ENCODE measurements at places on chromosomes 11 and 22. TPM values are rescaled to one million over a fixed set of nuclear protein-coding genes. Genes with fewer than 3 reads are reported as not detected.
A peak's percentile ranks its signal among the peaks of the same experiment; 100 is the strongest.

DNA sequence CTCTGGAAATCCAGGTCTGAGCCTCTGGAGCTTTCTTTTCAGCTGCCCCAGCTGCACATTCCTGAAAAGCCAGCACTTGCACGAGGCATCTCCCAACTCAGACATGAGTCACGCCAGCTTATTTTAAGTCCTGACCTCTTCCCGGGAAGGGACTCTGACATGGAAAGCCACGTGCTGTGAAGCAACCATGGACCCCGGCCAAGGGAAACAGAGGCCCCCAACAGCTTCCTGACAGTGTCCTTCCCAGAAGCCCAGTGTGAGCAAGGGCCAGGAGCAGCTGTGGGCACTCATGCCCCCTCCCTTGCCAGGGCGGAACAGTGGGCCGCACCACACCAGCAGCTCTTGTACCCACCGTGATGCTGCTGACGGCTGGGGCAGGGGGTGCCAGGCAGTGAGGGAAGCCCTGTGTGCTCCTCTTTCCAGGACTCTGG lies 118.8 kb upstream of the CADM1 start:
- no peaks in the 10 kb centered on the region for H3K36me3 ChIP-seq
- H3K27me3 ChIP-seq = no peaks in the 10 kb centered on the region
- peaks cover 6% of the 10 kb centered on the region for H3K4me1 ChIP-seq
- DNase-seq = peak; percentile 54
- H3K4me3 ChIP-seq = no peak overlapping the region

DNA sequence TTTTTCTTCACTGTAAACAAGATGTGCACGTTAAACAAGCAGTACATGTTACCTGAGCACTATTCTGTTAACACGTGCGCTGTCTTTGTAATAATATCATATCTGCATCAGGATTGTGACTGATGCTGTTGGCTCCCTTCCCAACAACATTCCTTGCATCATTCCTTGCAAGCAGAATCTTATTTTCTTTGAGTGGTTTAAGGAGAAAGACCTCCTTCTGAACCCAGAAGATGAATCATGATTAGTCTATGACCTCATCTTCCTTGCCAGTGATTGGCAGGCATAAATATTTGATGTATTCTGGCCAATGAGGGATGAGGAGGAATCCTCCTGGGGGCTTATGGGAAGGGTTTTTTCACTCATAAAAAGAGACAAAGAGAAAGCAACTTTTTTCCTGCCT lies 46.2 kb downstream of the C11orf71 start:
- no peaks in the 10 kb centered on the region for H3K36me3 ChIP-seq
- no peaks in the 10 kb centered on the region for H3K27me3 ChIP-seq
- H3K27ac ChIP-seq = no peak overlapping the region
- H3K4me1 ChIP-seq = no peaks in the 10 kb centered on the region
- no peak for DNase-seq
- no peak overlapping the region for H3K4me3 ChIP-seq

The FOLR1 gene
- total RNA-seq = not detected

DNA sequence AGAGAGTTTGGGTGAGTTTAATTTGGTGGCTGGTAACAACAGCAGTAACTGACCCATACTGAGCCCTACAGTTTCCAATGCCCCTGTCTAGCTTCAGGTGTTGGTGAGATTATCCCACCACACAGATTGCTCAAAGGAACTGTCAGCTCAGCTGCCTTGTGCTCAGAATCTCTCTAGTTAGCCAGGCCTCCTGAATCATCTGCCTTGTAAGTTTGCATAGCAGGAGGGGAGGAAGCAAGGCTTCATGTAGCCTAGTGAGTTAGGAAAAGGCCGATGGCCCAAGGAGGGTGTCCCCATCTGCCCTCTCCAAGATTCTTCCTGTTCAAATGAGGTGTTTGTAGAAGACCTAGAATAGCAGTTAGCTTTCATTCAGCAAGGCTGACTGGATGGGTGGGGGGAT lies 74.3 kb downstream of the MICAL2 start:
- no peaks in the 10 kb centered on the region for H3K36me3 ChIP-seq
- no peaks in the 10 kb centered on the region for H3K27me3 ChIP-seq
- no peak for DNase-seq

- no peak overlapping the region for H3K27ac ChIP-seq
- no peaks in the 10 kb centered on the region for H3K36me3 ChIP-seq
- DNase-seq = no peak
- no peaks in the 10 kb centered on the region for H3K4me1 ChIP-seq
- H3K4me3 ChIP-seq = no peak overlapping the region
- no peaks in the 10 kb centered on the region for H3K27me3 ChIP-seq
Observed at GRCh38 chr11:78298291-78298771, 109.6 kb downstream of the USP35 start.

DNA sequence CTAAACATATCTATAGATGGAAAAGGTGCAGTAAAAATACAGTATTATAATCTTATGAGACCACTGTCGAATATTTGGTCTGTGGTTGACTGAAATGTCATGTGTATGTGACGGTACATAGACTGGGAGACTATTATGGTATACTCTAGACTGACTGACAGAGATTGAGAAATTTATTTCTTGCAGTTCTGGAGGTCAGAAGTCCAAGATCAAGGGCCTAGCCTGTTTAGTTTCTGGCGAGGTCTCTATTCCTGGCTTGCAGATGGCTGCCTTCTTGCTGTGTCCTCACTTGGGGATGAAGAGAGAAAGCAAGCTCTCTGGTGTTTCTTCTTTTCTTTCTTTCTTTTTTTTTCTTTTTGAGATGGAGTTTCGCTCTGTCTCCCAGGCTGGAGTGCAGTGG lies 7.3 kb upstream of the OSBP2 start:
- no peak overlapping the region for H3K4me3 ChIP-seq
- no peaks in the 10 kb centered on the region for H3K27me3 ChIP-seq
- no peaks in the 10 kb centered on the region for H3K36me3 ChIP-seq
- no peak for DNase-seq

GRCh38 chr22:45376703-45377102 lies 36.7 kb downstream of the SMC1B start:
- no peaks in the 10 kb centered on the region for H3K4me1 ChIP-seq
- H3K4me3 ChIP-seq = no peak overlapping the region
- no peaks in the 10 kb centered on the region for H3K27me3 ChIP-seq

- H3K4me3 ChIP-seq = no peak overlapping the region
- H3K27me3 ChIP-seq = no peaks in the 10 kb centered on the region
- no peak for DNase-seq
- H3K27ac ChIP-seq = no peak overlapping the region
- no peaks in the 10 kb centered on the region for H3K4me1 ChIP-seq
- H3K36me3 ChIP-seq = no peaks in the 10 kb centered on the region
Observed at GRCh38 chr22:39908136-39908535, 7.3 kb downstream of the GRAP2 start.

DNA sequence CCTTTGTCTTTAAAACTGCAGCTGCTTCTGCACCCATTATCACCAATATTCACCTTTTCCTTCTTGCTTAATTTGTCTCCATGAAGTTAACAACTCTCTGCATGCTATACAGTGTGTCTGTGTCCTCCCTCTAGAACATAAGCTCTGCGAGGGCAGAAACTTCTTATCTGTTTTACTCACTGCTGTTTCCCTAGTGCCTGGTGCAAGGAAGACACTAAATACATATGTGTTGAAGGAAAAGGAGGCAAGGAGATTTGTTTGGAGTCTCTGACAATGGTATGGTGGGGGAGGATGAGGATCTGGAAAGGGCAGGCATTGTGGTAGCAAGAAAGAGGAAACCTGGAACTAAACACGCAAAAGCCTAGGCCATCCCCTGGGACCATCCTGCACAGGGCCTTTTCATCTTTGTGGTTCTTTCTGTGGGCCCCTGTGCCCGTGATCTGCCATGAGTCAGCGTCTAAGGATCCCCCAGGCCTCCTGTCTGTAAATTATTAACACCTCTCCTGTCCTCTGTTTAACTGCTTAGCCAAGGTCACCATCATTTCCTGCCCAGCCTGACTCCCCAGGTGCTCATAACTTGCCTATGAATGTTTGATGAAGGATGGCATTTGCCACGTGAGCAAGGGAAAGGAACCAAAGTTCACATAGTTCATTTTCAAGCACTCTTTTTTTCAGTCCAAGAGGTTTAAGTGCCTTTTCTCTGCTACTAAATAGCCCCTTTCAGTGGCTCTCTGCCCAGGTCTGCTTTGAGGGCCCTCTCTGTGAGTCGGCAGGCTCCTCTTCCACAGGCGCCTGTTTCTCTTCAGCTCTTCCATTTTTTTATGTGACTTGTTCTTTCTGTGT lies 131.1 kb downstream of the RASSF10 start:
- no peak for DNase-seq
- H3K4me1 ChIP-seq = no peaks in the 10 kb centered on the region
- no peaks in the 10 kb centered on the region for H3K27me3 ChIP-seq
- no peak overlapping the region for H3K4me3 ChIP-seq

The NLRP6 gene
- total RNA-seq = 0.31 TPM

DNA sequence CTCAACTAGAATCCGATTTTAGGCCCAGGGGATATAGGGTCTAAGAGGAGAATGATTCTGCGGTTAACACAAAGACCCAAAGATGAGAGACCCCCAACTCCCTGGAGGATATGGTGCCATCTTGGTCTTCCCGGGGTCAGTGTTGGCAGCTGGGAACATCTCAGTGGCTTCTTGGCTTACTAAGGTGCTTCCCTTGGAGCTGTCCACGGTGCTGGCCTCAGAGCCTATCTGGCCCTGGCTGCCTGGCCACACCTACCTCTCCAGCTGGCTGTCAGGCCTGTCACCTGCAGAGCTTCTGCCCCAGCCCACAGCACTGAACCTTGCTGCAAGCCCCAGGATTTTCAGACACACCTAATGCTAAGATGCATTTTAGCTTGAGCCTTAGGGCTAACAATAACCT lies 70.7 kb upstream of the THY1 start:
- DNase-seq = no peak
- no peaks in the 10 kb centered on the region for H3K4me1 ChIP-seq
- H3K27ac ChIP-seq = no peak overlapping the region
- no peaks in the 10 kb centered on the region for H3K27me3 ChIP-seq
- H3K4me3 ChIP-seq = no peak overlapping the region

DNA sequence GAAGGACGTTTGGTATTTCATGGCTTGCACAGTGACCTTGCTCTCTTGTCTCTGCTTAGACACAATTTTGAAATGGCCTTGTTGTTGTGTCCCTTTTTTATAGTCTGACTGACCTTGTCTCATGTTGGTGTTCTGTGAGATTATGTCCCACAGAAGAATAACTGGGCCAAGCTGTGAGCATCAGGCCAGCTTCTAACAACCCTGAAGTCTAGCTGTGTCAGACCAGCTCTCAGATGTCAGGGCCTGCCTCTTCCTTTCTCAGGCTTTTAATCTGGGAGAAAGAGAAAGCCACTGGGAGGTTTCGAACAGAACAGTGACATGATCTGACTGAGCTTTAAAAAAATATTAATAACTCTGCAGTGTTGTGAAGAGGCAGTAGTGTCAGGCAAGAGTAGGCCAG lies 2.0 kb upstream of the UEVLD start:
- DNase-seq = no peak
- H3K36me3 ChIP-seq = no peaks in the 10 kb centered on the region
- H3K4me1 ChIP-seq = peaks cover 23% of the 10 kb centered on the region
- no peak overlapping the region for H3K4me3 ChIP-seq
- H3K27me3 ChIP-seq = no peaks in the 10 kb centered on the region
- H3K27ac ChIP-seq = no peak overlapping the region

- no peak overlapping the region for H3K4me3 ChIP-seq
- H3K27me3 ChIP-seq = no peaks in the 10 kb centered on the region
- no peak overlapping the region for H3K27ac ChIP-seq
Observed at GRCh38 chr11:68912254-68912653, 8.6 kb downstream of the IGHMBP2 start.

The A4GALT gene
- 15.7 TPM for total RNA-seq

DNA sequence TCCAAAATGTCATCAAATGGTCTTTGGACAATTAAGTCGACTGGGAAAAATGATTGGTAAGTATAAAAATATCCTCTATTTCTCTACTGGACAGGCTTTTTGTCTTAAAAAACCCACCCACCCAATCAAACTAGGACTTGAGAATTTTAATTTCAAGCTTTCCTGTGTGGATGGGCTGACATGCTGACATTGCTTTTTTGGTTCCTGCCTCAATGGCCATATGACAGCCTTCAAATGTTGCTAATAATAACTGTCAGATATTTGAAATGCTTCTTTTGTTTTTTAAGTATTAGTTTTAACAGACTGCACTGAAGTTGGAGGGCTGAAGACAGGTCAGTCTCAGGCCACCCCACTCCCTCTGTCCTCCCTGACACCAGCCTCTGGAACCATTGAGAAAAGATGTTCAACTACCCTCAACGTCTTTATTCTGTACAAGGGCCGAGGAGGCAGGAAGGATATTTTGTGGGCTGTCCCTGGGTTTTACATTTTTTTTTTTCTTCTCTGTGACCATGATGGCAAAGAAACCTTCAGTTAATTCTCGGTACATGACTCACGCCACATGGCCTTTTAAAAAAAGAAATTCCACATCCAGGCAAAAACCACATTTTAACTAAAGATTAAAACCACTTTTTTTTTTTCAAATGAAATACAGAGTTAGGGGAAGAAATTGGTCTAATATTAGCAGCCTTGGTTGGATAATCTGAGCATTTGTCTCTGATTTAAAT lies 130.4 kb downstream of the SLC1A2 start:
- no peak for DNase-seq
- H3K27me3 ChIP-seq = no peaks in the 10 kb centered on the region
- no peak overlapping the region for H3K27ac ChIP-seq
- H3K4me1 ChIP-seq = no peaks in the 10 kb centered on the region
- no peak overlapping the region for H3K4me3 ChIP-seq
- H3K36me3 ChIP-seq = no peaks in the 10 kb centered on the region

GRCh38 chr11:47235163-47235562 lies 13.5 kb downstream of the ACP2 start:
- H3K4me1 ChIP-seq = no peaks in the 10 kb centered on the region
- no peak overlapping the region for H3K27ac ChIP-seq
- H3K4me3 ChIP-seq = no peak overlapping the region
- DNase-seq = no peak
- no peaks in the 10 kb centered on the region for H3K27me3 ChIP-seq
- H3K36me3 ChIP-seq = no peaks in the 10 kb centered on the region

The C22orf31 gene
- 10.9 TPM for total RNA-seq

DNA sequence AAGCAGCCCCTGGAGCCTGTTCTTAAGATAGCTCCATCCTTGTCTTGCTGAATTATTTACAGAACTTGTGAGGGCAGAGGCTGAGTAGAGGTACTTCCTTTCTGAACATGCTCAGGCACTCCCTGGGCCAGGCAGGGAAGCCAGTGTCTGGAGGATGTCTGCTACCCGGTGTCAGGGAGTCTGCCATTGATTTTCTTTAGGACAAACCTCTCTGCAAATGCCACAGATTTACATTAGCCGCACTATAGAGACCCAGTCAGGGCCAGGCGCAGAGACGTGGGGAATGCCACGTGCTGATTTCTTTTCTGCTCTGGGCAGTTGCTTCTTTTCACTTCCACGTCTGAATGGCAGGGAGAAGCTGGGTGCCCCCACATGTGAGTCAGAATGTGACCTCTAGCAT lies 585.5 kb downstream of the NTM start:
- H3K4me1 ChIP-seq = no peaks in the 10 kb centered on the region
- no peak for DNase-seq
- H3K27ac ChIP-seq = no peak overlapping the region
- no peak overlapping the region for H3K4me3 ChIP-seq
- H3K36me3 ChIP-seq = no peaks in the 10 kb centered on the region
